ENCODE measurements at places on chromosomes 2 and 18.

- no peak for DNase-seq
Measured at GRCh38 chr2:109139002-109139401, 10.0 kb downstream of the SH3RF3 start.

DNA sequence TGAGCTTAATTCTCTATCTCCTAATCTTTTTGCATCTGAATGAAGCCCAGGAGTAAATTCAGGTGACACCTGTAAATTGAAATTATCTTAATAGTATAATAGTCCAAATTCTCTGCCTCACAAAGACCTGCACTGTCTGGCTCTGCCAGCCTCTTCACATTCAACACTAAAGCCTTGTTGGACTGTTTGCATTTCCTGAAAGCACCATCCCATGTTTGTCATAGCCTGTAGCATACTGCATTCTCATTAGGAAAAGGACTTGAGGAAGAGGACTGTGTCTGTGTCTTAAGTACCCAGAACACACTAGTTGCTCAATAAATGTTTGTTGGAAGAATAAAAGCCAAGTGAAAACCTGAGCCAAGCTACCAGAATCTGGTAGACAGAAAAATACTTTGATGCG, 42.9 kb upstream of the GRHL1 start:
- no peak for DNase-seq

GRCh38 chr2:104406261-104406726, 447.6 kb upstream of the POU3F3 start:
- no peak for DNase-seq

DNA sequence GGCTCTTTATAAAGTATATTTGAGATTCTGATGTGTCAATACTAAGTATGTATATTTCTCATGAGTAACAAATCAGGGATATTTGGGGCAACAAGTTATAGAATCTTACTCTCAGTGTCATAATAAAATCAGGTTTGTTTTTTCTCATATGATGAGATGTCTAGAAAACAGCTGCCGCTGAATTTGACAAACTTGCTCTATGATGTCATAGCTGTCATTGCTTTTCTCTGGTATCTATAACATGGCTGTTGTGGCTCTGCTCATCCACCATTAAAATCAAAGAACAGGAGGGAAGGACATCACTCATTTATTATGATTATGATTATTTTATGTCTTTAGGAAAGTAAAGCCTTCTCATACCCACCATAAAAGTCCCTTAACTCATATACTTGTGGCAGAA, 417.2 kb upstream of the LRRTM4 start:
- no peak for DNase-seq

DNA sequence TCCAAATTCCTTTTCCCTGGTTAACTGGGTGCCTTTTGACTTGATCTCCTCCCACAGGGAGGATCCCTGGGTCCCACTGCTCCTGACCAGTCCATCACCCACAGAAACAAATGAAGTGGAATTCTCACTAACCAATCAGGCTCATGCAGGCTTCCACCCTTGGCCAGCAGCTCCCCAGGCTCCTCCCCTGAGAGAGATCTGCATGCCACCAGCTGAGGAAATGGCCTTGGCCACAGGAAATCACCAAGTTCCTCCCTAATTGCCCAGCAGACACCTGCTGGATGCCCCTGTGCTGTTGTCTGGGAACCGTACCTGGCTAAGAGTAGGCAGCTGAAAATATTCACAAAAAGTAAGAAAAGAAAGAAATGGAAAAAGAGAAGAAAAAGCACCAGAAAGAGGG, 207.4 kb downstream of the NCK2 start:
- DNase-seq, result no peak

- no peak for DNase-seq
Measured at GRCh38 chr2:66239655-66240054, 195.3 kb upstream of the MEIS1 start.

GRCh38 chr18:65907281-65907680, 156.5 kb downstream of the CDH7 start:
- no peak for DNase-seq

DNA sequence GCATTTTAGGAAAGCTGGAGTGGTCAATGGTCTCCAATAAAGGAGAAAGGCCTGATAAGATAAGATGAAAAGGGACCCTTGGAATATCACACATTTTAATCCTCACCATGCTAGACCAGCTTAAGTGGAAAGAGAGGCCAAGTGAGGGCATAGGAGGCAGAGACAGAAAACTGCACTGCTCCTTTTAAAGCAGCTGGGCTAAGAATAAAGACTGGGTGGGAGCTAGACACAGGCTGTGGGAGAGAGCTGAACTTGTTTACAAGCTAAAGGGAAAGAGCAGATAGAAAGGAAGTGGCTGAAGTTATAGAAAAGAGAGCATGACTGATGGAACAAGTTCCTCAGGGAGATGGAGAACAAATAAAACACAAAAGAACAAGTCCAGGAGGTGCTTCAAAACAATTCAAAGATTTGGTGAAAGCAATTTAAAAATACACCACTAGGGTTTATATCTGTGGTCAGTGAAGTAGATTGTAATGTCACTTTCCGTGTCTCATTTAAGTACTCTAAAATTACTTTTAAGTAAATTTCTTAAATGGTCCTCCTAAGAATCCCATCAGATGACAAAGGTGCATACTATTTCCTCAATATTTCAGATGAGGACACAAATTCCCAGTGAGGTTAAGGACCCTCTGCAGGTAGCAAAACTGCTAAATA, 7.5 kb downstream of the COL5A2 start:
- DNase-seq, result no peak

DNA sequence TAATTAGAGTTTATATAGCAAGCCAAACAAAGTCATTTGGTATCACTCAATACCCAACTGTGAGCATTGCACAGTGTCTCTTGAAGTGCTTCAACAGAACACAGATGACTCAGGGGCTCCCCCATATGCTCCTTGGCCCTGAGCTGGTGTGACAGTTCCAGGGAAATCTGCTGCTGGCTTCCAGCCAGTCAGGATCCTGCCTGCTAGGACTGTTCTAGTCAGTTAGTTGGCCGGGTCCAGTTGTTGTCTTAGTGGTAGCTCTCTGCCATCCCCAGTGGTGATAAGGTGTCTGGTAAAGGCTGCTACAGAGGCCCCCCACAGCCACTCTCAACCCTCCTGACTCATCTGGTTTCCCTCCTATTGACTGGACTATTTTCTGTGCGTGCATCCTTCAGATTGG, 100.3 kb downstream of the IRS1 start:
- DNase-seq, result peak; percentile 23

GRCh38 chr2:8310557-8311455, 371.1 kb upstream of the ID2 start:
- no peak for DNase-seq

- DNase-seq, result no peak
Measured at GRCh38 chr2:153891051-153891450, 19.3 kb downstream of the GALNT13 start.

DNA sequence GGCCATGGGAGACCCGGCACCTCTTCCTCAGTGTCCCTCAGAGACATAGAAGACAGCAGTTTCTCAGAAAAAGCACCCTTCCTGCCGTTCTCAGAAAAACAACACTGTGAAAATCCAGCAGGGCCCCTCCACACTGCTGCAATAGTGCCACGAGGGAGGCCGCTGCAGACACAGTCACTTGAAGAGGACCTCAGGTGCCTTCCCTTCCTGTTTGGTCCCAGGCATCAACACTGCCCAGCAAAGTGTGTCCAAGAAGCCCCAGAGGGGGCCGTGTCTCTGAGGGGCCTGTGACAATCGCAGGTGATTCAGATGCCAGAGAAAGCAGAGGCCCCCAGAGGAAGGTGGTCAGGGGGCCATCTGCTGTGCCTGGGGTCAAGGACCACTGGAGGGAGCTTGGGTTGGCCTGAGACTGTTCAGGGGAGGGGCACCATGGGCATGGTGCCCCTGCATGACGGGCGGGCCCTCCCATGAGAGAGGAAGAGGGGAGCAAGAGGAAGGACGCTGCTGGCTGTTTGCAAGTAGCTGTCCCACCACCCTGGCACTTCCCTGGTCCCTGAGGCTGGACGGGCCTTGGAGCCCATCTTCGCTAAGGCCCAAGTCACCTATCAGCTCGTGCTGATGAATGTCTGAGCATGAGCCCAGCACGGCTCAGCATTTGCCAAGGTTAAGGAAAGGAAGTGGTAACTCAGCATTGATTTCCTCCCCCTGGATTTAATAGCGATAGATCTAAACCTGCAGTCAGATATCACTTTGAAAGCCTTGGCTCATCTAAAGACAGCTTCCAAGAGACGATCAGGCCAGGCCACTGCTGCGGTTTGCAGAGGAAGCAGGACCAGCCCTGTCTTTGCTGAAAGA, 9.1 kb downstream of the TWIST2 start:
- DNase-seq, result no peak

GRCh38 chr18:56575819-56576663, 62.4 kb downstream of the TXNL1 start:
- DNase-seq, result peak; percentile 72

DNA sequence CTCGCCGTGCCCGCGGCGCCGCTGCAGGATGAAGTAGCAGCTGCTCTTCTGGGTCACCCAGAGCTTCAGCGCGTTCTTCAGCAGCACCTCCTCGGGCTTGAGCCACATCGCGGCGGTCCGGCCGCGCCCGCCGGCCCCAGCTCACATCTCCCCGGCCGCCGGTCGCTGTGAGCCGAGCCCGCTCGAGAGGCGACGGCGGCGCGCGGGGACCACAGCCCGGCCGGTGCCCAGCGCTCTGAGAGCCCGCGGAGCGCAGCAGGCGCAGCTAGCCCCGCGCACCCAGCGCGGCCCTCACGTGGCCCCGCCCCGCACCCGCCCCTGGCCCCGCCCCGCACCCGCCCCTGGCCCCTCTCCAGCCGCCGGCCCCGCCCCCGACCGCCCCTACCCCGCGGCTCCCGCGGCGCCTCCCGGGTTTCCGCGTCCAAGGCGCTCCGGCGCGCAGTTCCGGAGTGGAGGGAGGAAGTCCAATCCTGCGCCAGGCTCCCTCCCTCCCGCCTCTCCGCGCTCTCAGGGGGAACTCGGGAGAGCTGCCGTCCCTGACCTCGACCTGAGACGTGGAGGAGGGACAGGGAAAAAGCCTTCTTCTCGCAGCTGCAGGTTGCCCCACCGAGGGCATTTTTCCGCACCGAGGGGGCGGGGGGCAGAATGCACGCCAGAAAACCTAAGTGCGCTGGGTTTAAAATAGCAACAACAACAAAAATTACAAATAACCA, at the start of gene TBC1D8:
TBC1D8 (minus strand) TSS at position 237 of the 713 bp plus-strand sequence; CDS start at position 108, 129 bp downstream.
- peak; percentile 65 for DNase-seq

DNA sequence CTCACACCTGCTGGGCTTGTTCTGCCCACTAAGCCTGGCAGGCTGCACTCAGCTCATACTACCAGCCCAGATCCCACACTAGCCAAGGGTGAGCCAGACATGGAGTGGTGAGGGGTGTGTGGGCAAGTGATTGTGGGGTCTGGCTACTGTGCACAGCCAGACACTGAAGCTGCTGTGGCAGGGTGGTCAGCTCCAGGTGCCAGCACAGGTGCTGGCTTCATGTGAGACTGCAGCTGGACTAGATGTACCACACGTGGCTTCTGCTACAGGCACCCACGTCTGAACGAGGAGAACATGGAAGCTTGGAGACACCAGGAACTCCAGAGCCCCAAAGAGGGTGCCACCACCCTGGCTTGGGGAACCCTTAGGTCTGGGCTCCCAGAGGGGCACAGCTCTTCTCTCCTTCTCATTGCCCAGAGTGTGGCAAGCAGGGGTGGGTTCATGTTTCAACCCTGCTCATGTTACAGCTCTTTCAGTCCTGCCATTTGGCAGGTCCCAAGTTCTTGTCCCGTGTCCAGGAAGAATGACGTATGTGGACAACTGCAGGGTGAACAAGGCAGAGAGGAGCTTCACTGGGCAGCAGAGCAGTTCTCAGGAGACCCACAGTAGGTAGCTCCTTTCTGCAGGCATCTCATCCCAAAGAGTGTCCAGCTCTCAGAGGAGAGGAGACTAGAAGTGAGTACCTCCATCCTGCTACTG, 1624.2 kb upstream of the TMEFF2 start:
- no peak for DNase-seq

DNA sequence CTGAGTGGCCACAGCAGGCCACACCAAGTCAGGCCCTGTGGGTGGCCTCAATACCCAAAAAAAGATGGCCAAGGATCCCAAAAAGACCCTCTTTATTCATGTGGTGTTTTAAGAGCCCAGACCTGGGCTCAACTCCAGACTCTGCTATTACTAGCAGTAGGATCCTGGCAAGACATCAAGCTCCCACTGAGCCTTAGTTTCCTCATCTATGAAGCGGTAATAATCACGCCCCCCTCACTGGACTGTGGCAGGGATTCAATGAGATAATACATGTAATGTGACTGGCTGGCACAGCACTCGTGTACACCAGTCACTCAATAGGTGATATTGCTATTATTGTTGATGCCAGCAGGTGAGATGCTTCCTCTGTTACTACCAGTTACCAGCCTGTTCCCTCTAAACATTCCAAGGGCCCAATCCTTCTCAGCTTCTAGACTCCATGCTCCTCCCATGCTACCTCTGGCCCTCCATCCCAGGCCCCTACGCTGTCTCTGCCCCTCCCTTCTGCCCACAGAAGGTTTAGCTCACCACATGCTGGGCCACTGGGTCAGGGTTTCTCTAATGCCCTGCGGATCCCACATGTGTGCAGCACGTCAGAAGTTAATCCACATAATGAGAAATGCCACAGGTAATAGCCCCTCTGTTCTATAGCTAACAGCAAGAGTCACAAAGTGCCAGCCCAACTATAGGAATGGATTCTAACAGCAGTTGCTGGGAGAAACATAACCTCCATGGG, 51.2 kb downstream of the SLC4A5 start:
- DNase-seq, result no peak

DNA sequence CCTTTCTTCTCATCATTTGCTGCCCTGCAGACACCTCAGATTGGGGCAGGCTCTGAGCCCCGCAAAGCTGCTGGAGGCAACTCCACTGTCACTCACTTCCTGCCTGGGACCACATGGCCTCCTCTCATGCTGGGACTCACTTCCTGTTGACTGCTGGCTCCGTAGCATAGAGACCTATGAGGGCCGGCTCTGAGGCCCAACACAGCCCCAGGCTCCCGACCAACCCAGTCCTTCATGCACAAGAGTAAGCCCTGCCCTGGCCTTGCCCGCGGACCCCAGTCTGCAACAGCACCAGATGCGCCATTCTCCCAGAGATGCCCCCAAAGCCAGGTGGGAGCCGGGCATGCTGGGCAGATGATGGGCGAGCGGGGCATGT, 55.7 kb downstream of the DNMT3A start:
- DNase-seq, result no peak

Measured in iris pigment epithelial cell (primary cell).